Stimulated activated CD4-positive, alpha-beta T cell treated with anti-CD3 and anti-CD28 coated beads, TNF-alpha, amount 100 ng/mL, for 24 hours (primary cell): ENCODE measurements at places on chromosomes 12 and 14.

GRCh38 chr12:6631549-6631961 is 4.2 kb downstream of the LPAR5 start:
- DNase-seq: no peak

GRCh38 chr12:104750061-104750460 is 208.0 kb downstream of the SLC41A2 start:
- DNase-seq: no peak

DNA sequence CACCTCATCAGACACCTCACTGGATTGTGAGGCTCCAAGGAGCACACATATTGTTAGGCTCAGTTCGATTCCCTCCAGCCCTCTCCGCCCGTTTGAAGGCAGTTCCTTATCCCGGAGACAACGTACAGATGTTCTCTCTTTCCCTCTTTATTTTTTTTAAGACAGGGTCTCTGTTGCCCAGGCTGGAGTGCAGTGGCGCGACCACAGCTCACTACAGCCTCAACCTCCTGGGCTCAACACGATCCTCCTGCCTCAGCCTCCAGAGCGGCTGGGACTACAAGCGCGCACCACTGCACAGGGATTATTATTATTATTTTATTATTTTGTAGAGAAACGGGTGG is 718 bp upstream of the TROAP start:
- DNase-seq: no peak

DNA sequence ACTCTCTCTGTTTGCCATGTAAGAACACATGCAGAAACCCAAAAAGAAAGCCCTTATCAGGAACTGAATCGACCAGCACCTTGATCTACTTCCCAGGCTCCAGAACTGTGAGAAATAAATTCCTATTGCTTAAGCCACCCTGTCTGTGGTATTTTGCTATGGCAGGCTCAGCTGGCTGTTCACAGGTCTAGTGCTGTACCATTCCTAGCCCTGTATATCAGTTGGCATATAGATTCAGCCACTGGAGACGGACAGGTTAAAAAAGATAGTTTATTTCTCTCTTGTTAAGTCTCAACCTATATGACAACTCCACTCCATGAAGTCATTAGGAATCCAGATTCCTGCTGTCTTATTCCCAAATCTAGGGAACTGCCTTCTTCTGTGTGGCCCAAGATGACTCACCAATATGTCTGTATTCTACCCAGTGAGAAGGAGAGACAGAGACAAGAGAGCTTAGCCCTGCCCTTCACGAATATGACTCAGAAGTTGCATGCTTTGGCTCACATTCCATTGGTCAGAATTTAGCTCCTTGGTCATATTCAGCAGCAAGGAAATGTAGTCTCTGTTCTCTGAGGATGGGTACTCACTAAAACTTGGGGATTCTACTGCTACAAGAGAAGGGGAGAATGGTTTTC is 57.0 kb downstream of the PLEKHG7 start:
- no peak for DNase-seq

DNA sequence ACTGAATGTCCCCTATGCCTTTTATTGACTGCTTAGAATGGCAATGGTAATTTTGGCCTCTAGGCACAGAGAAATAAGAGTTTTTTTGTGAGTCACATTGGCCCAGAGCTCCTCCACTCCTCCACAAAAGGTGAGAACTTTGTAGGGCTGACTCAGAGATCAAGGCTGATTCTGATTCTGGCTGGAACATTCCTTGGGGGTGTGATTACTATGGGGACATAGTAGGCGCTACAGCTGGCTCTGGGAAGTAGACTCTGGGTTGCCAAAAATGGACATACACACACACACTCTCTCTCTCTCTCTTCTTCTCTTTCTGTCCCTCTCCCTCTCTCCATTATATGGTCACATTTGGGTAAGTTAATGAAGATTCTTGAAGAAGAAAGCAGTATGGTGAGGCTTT is 174.6 kb upstream of the DDHD1 start:
- DNase-seq: no peak

- no peak for DNase-seq
These were observed at the start of gene IFNG-AS1 for GRCh38 chr12:67989184-67989920. IFNG-AS1 (plus strand) TSS chr12:67989447.

- DNase-seq: no peak
These were observed 164.6 kb downstream of the MSRB3 start for GRCh38 chr12:65443038-65443437.

DNA sequence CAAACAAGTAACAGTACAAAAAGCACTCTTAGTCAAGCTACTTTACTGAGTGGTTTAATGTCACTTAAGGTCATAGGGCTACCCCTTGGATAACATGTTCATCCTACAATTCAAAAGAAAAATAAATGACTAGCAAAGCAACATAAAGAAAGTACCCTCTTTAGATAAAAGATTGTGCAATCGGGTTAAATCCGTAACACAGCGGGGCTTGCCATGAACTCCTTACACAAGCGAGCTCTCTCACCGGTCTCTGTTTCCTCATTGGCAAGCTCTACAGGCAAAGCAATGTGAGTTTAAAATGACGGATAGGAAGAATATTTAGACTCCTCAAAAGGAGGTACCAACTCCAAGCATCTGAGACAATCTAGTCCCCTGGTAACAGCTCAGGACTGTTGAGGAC is 140.6 kb downstream of the EGLN3 start:
- no peak for DNase-seq

DNA sequence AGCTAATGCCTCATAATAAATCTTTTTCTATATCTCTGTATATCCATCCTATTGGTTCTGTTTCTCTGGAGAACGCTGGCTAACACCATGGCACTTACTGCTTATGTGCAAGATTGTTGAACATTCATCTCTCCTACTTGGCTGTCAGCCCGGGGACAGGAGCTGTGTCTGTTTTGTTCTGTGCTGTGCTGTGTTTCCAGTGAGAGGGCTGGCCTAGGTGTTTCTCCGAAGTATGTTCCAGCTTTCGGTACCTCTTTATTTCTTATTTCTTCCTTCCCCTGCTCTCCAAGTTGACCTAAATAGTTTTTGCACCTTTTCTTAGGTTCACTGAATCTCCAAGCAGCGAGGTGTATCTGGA is 18.8 kb upstream of the NR4A1 start:
- DNase-seq: no peak

GRCh38 chr12:38269897-38270296 is 46.7 kb upstream of the ALG10B start:
- DNase-seq: no peak

DNA sequence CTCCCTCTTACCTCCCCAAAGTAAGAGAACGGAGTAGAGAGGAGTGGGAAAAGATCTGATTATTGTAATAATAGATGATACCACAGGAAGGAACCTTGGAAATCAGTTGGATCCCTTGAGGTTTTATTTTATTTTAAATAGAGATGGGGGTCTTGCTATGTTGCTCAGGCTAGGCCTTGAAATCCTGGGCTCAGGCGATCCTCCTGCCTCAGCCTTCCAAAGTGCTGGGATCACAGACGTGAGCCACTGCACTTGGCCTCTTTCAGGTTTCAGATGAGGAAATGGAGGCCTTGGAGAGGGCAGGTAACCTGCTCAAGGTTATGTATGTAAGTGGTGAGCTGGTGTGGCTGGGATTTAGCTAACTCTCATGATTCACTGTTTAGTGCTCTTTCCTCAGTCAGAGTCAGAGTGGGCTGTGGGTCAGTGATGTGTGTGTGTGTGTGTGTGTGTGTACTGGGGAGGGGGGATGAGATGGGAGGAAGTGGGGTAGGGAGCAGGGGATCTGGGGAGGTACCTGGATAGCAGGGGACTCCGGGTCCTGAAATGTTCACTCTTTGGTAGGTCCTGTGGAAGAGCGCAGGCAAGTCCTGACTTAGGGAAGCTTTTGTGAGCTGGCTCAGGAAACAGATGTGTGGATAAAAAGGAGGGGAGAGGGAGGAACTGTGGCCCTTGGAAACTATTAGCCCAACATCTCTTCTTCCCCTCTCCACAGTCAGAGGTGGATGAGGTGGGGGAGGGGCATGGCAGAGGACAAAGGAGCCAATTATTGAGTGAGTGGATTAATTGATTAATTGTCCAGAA is 4.7 kb upstream of the CISTR start:
- no peak for DNase-seq

DNA sequence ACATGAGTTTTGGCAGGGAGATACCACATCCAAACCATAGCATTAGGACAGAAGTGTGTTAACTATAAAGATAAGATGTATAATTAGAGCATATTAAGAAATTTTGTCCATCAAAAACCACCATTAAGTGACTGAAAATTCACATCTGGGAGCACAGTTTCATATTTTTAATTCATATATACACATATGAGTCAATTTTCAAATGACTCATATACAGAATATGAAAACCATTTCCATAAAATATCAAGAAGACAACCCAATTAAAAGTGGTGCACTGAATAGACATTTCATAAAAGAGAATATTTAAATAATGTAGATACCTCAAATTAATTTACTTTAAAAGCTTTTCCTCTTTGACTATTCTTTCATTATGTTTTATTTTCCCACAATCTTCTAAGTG is 25.3 kb downstream of the MUCL1 start:
- DNase-seq: no peak

- peak; percentile 50 for DNase-seq
These were observed 5.8 kb downstream of the TMEM253 start for GRCh38 chr14:21106498-21107282.

DNA sequence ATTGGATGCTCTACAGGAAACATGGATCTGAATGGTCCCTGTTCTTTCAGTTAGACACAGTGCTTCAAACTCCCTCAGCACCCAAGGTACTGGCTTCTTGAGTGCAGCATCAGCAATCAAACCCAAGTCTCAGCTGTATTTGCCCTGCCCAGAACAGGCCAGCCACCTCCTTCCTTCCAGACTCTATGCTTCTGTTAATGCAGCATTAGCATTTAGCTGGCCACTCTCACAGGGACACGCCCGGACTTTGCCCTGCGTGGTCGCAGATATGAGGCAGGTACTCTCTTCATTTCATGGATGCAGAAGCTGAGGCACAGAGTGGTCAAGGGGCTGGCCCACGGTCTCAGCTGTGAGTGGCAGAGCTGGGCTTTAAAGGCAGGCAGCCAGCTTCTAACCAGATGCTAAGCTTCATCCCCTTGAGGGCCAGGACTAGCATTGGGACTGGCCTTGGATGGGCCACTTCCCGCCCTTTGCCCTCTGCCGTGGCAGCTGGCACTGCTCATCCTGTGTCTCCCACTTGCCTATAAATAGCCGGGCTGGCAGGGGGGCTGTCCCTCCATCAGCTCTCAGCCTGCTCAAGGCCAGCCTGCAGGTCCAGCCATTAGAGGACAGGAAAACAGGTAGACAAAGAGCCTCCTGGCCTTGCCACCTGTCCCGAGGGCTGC is 1.5 kb upstream of the SLC25A47 start:
- DNase-seq: no peak

DNA sequence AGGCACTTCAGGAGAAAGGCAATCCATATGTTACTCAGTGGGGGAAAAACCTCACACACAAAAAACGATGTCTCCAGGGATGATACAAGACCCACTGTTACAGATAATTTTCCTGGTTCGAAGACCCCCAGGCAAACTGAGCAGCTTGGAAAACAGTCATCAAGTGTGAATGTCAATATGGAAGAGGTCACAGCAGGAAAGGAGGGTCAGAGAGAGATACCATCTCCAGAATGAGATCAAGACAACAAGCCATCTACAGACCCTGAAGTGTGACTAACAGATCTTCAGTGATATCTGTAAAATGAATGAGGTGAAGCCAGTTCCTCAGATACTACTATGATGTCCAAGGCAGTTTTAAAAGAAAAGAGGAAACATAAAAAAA is 28.6 kb downstream of the GNS start:
- no peak for DNase-seq
